ENCODE measurements at places on chromosomes 13 and 19. TPM values are rescaled to one million over a fixed set of nuclear protein-coding genes. Genes with fewer than 3 reads are reported as not detected.

DNA sequence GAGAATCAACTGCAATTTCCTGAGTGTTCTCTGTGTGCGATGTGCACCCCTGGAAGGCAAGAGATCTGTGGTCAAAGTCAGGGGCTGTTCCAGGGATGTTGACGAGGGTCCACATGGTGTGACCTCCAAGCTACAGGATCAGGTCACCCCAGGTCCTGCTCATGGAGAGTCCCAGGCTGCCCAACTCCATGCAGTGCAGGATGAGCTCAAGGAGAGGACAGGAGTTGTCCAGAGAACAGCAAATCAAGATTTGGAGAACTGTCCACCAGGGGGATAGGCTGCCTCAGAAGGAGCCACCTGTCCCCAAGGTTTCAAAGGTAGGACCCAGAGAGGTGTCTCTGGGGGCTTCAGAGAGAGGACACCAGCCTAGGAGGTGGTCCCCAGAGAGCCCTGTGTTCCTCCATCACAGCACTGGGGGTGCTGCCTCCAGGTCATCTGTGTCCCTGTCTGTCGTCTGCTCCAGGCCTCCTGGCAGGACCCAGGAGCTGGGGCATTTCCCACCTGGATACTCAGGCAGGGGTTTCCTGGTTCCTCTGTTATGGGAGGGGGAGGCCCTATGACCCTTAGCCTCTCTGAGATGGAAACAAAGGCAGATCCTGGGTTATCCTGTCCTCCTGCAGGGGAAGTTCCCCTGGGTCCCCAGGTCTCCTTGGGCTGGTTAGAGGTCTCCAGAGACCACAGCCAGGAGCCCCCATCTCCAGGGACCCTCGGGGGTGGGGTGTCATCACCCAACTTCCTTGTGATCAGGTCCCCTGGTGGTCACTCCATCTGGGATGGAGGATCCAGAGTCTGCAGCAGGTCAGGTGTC lies 2.1 kb upstream of the CEACAM7 start:
- DNase-seq: no peak

DNA sequence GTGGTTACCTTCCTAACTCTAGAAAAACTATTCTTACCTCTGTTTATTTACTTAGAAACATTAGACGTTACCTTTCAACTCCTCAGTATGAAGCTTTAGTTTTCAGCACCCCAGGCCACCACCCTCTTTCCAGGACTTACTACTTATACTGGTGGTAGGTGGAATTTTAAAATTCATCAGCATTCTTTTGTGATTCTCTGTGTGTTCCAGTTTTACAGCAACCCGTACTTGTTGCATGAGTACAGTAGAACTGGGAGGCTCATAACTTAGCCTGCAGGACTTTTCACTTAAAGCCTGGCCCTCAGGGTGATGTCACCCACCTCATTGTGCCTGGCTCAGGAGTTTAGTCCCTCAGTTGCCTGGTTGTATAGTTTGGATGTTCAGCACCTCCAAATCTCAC lies 49.4 kb upstream of the ALOX5AP start:
- no peak for DNase-seq

DNA sequence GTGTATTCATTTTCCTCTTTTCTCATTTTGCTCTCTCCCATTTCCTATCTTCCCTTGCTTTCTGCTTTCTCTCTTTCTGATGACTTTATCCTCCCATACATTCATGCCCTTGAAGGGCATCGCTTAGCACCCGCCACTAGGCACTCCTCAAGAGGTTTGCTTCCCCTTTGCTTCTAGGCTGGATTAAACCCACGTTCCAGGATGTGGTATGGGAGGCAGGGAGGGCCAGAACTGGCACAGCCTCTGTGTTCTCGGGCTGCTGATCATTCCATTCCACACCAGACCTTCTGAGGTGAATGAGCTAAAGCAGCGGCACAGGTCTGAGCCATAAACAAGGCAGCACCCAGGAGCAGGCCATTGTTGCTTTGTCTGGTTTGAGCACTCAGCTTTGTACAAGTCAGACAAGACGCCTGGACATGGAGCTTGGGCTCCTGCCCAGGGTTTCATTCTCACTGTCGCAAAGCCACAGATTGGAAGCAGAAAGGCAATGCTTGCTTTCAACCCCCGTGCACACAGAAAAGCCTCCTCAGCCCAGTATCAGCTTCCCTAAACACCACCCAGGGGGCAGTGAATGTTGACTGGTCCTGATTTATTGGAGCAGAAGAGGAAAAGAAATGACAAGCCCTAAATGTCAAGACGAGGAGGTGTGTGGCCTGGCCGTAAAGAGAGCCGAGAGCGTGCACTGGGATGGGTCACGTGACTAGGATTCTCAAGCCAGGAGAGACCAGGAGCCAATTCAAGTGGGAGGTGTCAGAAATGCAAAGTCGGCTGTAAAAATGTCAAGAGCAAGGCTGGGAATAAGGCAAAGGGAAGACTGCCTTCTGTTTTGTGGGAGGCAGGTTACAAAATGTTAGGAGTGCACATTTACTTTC lies 218.0 kb upstream of the SERP2 start:
- DNase-seq: peak; percentile 68

GRCh38 chr13:46656786-46657185 lies 103.8 kb downstream of the LRCH1 start:
- DNase-seq: no peak

- DNase-seq: no peak
Measured at GRCh38 chr19:17686592-17687024, 1.5 kb downstream of the UNC13A start.

GRCh38 chr13:76012091-76012721 lies 376.1 kb downstream of the LMO7 start:
- no peak for DNase-seq

GRCh38 chr13:80633251-80633650 lies 292.3 kb upstream of the SPRY2 start:
- no peak for DNase-seq

Gene DLEU7
- 11.1 TPM for total RNA-seq

Gene SLC25A41
- 6.6 TPM for total RNA-seq

- no peak for DNase-seq
Measured at GRCh38 chr13:43769529-43769928, 17.2 kb downstream of the ENOX1 start.

Data from dorsolateral prefrontal cortex (tissue), 122 donors.